GM18507 (cell line): ENCODE measurements at places on chromosomes 12 and 14.

DNA sequence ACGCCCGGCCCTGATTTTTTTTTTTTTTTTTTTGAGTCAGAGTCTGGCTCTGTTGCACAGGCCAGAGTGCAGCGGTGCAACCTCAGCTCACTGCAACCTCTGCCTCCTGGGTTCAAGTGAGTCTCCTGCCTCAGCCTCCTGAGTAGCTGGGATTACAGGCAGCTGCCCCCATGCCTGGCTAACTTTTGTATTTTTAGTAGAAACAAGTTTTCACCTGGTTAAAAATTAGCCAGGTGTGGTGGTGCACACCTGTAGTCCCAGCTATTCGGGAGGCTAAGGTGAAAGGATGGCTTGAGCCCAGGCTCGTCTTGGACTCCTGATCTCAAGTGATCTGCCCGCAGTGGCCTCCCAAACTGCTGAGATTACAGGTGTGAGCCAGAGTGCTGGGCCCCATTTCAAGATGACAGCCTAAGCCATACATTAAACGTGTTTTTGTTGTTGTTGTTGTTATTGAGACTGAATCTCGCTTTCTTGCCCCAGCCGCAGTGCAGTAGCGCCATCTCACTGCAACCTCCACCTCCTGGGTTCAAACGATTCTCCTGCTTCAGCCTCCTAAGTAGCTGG lies 42.7 kb upstream of the EAPP start:
- no peak for DNase-seq

- peak; percentile 1 for DNase-seq
These were observed 754.5 kb downstream of the C12orf50 start for GRCh38 chr12:87274594-87275245.

- DNase-seq, result peak; percentile 33
These were observed 1.4 kb upstream of the HSP90AA1 start for GRCh38 chr14:102088012-102088792.

DNA sequence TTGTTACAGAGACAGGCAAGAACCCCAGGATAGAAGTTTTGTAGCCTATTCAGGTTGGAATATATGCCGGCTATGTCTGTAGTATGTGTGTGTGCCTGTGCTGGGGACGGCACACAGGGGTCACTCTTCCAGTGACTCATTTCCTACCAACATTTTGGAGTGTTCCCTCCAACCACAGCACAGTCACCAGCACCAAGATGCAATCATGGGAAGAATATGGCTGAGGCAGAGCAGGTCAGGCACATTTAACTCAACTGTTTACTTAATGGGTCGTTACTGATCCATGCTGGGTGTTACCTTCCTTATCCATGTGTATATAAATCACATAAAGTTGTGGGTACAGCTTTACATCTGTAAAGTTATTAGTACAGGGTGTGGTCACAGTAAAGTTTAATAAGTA lies 178.3 kb downstream of the PRKD1 start:
- no peak for DNase-seq

- peak; percentile 4 for DNase-seq
These were observed 60.6 kb downstream of the PTPRB start for GRCh38 chr12:70576341-70577282.

- DNase-seq, result no peak
These were observed 619 bp upstream of the NTN4 start for GRCh38 chr12:95790917-95791849.

DNA sequence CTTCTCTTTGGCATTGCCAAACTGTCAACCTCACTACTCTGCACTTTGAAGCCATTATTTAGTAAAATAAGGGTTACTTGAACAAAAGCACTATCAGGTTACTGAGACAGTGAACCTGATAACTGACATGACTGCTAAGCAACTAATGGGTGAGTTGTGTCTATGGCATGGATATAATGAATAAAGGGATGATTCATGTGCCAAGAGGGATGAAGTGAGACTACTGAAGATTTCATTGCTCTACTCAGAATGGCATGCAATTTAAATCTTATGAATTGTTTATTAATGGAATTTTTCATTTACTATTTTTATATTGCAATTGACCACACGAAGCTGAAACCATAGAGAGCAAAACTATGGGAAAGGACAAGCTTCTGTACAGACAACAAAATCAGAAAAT lies 74.4 kb downstream of the CEP128 start:
- DNase-seq, result no peak

GRCh38 chr14:104989236-104989950 lies 3.8 kb downstream of the CLBA1 start:
- no peak for DNase-seq

DNA sequence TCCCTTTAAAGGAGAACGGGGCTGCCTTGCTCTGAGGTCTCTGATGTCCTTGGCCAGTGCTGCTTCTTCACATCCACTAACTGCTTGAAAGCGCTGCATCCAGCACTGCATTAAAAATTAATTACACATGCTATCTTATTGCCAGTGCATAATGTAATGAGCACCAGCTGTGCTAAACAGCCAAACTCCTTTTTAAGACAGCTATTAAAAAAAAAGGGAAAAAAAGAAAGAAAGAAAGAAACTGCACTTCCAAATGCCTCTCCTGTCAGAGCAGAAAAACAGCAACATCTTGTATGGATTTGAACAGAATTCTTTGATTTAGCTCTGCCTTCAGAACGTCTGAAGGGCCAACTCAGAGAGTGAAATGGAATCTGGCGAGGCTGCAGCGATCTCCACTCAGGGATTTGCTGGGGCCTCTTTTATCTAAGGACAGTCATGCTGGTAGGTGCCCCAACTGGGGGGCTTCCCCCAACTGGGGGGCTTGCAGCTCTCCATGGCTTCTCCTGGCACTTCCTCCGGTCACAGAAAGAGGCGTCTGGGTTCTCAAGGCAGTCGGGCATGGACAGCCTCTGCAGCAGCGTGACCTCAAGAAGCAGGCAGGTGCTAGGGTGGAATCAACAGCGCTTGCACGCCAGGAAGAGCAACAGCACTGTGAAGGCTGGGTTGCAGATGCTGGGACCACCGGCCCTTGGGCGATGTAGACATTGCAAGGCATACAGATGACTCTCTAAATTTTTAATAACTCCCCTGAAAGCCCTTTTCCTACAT lies 46.4 kb downstream of the BCL11B start:
- no peak for DNase-seq

DNA sequence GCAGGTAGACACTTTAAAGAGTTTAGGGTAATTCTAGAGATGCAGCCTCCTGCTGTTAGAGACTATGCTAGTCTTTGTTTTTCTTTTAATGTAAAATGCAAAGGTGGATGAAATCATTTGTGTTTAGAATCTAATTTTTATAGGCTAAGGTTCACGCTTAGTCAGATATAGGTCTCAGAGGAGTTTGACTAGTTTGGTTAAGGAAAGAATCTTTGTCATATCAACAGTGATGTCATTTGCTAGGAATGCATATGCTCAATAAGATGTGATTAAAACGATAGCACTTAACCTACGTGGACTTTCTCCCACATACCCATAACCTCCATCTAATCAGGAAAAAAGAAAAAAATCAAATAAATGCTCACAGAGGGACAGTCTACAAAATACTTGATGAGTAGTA lies 859.3 kb upstream of the ATXN7L3B start:
- DNase-seq, result no peak

DNA sequence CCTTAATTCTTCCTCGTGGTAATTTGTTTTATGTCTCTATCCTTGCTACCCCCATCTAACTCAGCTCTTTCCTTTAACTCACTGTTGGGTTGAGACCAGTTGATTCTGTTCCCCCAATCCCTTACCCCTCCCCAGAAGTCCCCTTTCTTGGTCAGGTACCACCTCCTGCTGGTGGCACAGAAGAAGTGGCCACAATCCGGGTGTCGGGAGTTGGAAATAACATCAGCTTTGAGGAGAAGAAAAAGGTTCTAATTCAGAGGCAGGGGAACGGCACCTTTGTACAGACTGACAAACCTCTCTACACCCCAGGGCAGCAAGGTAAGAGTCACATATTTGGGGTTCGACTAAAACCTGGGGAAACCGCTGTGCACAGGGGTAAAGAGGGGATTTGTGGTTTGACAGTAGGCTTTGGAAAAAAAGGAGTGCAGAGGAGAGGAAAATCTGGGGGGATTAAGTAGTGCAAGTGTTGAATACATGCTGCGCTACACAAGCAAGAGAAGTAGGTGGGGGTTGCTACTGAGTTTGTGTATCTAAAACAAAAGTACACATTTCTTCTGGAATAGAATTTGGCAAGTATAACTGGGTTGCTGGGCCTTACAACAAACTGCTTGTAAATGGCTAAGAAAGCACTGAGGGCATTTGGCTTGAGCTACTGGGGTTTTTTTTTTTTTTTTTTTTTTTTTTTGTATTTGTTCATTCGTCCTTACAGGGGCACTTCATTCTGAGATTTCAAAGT lies 1.3 kb downstream of the A2ML1 start:
- DNase-seq, result no peak

GRCh38 chr12:125197326-125197725 lies 132.1 kb downstream of the AACS start:
- no peak for DNase-seq

DNA sequence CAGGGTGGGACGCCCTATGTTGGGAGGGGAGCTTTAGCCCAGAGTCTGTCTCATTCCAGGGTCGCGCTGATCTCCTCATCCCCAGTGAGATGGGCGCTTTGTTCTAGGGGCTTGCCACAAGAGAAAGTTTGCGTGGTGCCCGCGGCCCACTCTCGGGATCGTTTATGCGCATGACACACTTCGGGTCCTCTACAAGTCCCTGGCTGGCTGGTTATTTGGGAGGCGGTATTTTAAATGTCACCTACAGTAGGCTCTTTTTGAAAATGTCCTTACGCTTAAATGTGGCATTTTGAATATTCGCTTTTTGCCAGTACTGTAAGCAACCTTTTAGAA lies 541 bp downstream of the GOLT1B start:
- DNase-seq, result no peak

DNA sequence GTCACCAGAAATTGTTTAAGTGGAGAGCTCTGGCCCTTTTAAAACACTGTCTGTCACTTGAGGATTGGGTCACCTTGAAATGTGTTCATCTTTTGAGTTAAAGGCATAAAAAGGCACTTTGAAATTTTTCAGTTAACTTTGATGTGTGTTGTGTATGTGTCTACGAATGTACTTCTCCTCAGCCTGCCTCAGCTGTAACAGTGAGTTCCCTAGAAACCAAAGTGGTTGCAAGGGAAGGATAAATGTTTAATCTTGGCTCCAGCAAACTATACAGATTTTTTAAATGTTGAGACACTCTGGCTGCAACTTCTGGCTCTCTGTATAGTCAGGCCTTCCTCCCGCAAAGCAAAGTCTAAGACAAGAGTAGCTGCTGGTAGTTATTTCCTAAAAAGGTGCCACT lies 8.3 kb downstream of the DERA start:
- no peak for DNase-seq

DNA sequence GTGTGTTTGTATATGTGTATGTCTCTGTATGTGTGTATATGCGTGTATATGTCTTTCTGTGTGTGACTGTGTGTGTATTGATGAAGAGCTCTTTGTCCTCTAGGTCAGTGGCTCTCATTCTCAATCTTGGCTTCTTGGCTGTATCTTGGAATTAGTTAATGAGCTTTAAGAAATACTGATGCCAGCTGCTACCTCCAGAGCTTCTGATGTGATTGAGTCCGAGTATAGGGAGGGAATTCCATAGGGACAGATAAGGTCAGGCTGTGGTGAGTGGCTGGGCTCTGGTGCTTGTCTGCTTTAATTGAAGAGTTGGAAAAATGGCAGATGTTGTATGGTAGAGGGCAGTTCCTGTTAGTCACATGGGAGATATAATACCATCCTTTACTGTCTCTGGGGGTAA lies 140.1 kb downstream of the C12orf75 start:
- DNase-seq, result no peak

- DNase-seq, result no peak
These were observed at the start of gene KRT73 for GRCh38 chr12:52618216-52618615. TSS of gene KRT73 (minus strand) at chr12:52618559. CDS start at chr12:52618524, 35 bp downstream.

- DNase-seq, result no peak
These were observed 14.6 kb upstream of the EIF5 start for GRCh38 chr14:103319422-103319821.

GRCh38 chr14:72722201-72722785 lies 171.6 kb downstream of the DPF3 start:
- DNase-seq, result no peak

DNA sequence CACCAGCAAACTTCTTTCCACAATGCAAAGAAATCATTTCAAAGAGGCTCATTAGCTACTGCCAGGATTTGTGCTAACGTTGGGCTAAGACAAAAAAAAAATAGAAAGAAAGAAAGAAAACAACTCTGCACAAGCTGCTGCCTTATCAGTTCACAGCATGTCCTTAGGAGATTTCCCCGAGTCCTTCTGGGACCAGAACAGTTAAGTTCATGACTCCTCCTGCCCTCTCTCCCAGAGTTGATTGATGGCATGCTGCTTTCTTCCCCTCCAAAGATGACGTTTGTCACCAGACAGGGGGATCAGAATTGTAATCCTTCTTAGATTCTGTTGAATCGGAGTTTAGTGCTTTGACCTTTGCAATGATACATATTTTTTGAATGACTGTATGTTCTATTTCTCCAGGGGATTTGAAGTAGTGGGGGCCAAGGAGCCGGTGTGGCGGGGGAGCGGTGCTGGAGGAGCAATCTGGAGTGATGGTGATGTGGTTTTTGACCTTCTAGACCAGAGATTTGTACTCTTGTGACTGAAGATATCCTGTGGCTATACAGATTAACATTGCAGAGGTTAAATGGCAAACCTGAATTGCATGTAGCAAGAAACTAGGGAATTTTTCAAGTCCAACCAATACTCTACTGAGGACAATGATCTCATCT lies 409.2 kb upstream of the TMPO start:
- DNase-seq, result no peak

- no peak for DNase-seq
These were observed 22.8 kb downstream of the DDX24 start for GRCh38 chr14:94058128-94058673.

- no peak for DNase-seq
These were observed 50.9 kb downstream of the BTG1 start for GRCh38 chr12:92094751-92095161.

DNA sequence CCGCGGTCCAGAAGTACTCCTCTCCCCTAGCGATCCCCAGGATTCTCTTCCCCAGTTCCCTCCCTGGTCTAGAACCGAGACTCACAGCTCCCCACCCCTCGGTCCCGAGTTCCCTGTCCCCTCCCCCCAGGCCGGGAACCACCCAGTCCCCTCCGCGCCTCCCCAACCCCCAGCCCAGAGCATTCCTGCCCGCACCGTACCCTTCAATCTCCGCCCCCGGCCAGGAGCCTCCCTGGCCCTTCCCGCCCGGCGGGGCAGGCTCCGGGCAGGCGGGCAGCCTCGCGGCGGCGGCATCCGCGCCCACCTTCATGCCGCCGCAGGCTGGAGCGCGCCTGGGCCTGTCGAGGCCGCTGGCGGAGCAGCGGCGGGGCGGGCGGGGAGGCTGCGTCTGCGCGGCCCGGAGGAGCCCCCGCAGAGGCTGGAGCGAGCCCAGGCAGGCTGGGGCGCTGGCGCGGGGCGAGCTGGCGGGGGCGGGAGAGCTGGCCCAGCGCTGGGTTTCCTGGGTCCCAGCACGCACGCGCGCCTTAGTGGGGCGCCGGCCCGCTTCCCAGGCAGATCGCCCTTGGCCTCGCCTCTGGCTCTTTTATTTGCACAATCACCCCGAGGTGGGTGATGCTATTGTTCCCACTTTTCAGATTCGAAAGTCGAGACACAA lies 22.2 kb upstream of the GPR132 start:
- DNase-seq, result no peak

GRCh38 chr12:81403348-81403747 lies 325.5 kb downstream of the ACSS3 start:
- DNase-seq, result no peak

GRCh38 chr12:127363392-127363791 lies 903.6 kb upstream of the TMEM132C start:
- DNase-seq, result no peak

GRCh38 chr12:109018296-109018695 lies 2.6 kb downstream of the SVOP start:
- no peak for DNase-seq
